ENCODE measurements at places on chromosomes 1 and 21.

- DNase-seq, result no peak
Observed at GRCh38 chr1:167909691-167910180, 4.2 kb downstream of the ADCY10 start.

DNA sequence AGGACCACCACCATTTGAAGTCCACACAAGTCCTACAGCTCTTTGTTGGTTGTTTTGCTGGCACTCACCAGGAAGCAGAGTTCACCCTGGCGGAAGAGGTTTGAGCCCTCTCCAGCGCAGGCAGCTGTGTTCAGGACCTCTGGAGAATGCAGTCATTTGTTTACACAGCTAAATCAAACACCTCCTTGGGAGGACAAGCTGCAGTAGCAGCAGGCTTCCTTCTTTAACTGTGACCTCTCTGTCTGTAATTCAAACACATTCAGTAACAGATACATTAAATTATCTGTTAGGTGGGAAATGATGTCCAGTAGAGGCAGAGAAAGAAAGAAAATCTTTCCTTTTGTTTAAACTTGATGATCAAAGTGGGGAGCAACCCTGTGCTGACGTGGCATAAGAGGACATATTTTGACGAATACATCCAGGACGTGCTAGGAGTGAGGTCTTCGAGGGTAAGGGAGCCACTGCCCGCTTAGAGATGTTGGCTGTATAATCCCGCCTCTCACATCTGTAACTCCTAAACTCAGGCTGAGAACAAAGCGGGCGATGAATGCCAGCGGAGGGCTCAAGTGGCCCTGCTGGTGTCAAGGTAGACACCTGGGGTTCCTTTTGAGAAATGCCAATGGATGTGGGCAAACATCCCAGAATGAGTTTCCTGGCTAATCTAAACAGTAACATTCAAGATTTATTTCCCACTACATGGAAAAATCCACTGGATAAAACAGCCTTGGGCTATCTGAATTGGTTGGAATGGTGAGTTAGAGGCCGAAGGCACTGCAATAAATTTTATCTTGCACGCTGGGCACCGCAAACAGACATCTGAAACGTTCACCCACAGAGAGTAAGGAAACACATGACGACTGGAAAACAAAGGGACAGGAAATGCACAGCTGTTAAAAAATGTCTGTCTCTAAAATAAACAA is 51.7 kb downstream of the ABCA4 start:
- DNase-seq, result peak; percentile 73

GRCh38 chr1:71428029-71428428 is 347.2 kb upstream of the ZRANB2 start:
- no peak for DNase-seq

- DNase-seq, result no peak
Observed at GRCh38 chr1:232625319-232625868, 4.5 kb downstream of the SIPA1L2 start.

Measured in astrocyte (in vitro differentiated cells and primary cell).